ENCODE measurements at places on chromosomes 7 and 10.

GRCh38 chr7:32079510-32079909 lies 9.3 kb upstream of the PDE1C start:
- no peak for DNase-seq

DNA sequence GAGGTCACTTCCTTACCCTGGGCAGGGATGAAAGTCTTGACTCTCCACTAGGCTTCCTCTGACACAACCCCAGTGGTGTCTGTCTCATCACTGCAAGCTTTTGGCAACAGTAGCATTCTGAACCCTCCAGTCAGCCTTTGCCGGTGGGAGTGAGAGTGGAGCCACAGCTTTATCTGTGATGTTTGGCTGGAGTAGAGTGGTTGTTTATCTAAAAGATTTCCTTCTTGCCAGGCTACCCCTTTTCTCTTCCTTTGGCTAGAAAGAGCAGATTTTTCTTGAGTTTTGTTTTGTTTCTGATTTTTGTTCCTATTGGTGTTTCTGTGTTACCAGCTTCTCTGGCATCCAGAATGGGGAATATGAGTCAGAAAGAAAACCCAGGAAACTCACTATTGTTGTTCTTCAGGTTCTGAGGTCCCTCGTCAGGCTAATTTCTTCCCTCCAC lies 98.9 kb upstream of the KIF5B start:
- DNase-seq, result no peak

GRCh38 chr7:102389810-102390209 lies 6.4 kb upstream of the PRKRIP1 start:
- no peak for DNase-seq

DNA sequence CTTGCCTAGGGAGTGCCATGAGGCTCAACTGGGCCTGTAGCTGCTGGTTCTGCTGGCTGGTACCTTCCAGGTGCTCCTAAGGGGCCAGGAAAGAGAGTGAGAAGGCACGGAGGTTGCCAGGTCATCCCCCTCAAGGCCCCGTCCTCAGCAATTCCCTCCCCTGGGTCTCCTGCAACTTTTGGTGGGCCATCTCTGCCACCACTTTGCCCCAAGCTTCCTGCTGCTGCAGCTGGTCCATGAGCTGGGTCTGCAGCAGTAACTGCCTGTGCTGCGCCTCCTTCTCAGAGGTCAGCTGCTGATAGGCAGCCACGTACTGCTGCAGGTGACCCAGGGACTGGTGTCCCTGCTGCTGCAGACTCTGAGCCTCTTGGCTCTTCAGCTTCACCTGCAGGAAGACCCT lies 17.3 kb upstream of the MTPAP start:
- no peak for DNase-seq

GRCh38 chr7:116912269-116912909 lies 40.9 kb upstream of the ST7 start:
- DNase-seq, result no peak

GRCh38 chr7:100607111-100607510 lies 4.9 kb downstream of the PCOLCE start:
- DNase-seq, result no peak

- DNase-seq, result no peak
Measured at GRCh38 chr7:35658606-35659201, 36.2 kb downstream of the HERPUD2 start.

DNA sequence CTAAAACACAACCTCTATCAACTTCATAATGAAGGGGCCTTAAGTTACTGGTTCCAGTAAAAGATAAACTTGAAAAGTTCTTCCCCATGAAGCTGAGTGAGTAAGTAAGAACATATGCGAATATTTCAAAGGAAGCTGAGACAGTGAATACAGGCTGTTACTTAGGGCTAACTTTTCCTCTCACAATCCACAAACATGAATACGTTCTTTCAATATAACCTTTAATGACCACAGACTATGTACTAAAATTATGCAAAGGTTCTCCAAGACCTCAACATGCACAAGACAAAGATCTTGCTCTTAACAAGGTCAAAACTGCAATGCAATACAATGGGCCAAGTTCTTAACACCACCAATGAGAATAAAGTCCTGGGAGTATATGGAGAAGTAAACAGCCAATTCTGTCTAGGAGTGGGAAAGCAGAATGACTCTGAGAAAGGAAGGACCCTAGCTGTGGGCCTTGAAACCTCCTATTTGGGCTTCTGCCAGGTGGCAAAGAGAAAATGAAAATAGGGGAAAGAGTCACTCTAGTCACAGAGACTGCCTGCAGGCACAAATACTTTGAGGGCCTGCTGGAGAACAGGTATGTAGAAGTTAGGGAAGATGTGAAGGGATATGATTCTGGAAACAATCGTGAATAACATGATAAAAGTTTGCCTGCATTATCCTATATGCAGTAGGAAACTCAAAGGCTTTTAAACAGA lies 43.7 kb downstream of the OSBPL3 start:
- DNase-seq, result no peak

- DNase-seq, result no peak
Measured at GRCh38 chr7:2248984-2249694, 7.1 kb downstream of the NUDT1 start.

GRCh38 chr7:110856704-110857103 lies 234.2 kb upstream of the LRRN3 start:
- DNase-seq, result no peak

DNA sequence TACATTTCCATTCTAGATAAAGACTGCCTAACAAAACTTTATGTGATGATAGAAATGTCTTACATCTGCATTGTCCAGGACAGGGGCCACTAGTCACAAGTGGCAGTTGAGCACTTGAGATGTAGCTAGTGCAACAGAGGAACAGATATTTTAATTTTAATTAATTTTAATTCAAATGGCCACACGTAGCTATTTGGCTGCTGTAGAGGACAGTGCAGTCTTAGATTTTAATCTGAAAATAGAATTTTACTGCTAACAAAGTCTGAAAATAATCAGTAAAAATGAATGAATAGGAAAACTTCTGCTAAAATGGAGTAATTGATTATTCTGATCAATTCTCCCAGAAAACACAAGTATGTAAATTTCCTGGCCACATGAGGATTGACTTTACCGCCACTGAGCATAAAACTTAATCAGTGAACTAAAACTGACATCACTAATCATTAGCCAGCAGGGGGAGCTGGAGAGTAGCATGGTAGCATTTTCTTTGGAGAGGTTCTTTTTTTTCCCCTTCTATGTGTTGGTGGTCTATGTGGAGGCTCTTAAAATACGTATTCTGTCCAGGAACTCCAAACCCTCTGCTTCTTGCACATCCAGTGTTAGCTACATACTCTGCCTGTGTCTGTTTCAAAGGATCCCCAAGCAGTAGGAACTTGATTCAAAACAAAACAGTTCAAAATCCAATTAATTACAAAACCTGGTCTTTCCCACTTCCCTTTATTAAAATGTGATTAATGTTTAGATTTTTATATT lies 52.1 kb downstream of the TSPAN12 start:
- peak; percentile 8 for DNase-seq

- DNase-seq, result no peak
Measured at GRCh38 chr10:58704671-58705141, 192.0 kb downstream of the BICC1 start.

- no peak for DNase-seq
Measured at GRCh38 chr10:91042069-91042468, 121.2 kb upstream of the ANKRD1 start.

DNA sequence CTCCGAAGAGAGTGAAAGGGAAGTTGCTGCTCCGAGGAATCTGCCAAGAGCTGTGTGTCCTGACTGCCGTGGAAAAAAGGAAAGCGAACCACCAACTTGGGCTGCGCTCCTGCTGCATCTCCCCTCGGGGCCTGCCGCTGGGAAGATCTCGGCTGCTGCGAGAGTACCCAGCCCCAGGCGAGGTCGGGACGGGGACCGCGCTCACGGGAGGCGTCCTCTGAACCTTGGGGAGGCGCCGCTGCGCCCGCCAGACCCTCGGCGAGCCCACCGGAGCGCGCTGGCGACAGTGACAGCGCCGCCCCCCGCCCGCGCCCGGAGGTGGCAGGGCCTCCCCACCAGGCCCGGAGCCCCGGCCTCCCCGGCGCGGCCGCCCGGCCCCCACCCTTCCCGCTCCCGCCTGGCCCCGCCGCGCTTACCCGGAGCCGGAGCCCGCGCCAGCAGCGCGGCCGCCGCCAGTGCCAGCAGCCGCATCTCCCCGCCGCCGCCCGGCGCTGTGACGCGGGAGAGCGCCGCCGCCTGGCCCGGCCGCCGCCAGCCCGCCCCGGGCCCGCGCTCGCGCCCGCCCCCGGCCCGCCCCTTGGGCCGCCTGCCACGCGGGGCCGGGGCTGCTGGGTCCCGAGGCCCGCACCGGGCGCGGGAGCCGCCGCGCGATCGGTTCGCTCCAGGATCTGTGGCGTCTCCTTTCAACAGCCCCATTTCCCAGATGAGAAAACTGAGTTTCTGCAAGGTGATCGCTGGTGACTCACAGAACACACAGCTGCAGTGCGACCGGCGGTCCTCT lies at the start of gene VSTM4:
VSTM4 (minus strand) TSS at position 508 of the 781 bp plus-strand sequence; CDS start at position 471, 37 bp downstream.
- DNase-seq, result no peak

- DNase-seq, result no peak
Measured at GRCh38 chr7:156039971-156040677, 227.9 kb upstream of the SHH start.

DNA sequence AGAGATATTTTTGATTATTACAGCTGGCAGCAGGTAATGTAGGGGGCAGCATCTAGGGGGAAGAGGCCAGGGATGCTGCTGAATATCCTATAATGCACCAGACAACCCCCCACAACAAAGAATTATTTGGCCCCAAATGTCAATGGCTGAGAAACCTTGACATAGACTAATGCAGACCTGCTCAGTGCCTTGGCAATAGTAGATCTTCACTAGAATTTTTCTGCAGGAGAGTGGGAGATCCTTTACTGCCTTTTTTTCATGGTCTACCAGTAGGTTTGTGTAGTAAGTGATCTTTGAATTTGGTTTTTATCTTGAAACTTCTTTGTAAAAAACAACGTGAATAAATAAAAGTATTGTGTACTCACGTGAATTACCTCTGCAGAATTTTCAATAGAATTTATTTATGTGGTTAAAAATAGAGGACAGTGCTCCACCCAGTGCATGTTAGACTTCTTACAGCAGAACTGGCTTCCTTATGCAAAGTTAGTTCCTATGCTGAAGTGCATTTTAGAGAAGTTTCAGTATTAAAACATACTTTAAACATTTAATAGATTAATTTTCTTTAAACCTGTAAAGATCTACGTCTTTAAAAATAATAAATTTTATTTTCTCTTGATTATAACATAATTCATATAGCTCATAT lies 199.6 kb upstream of the HDAC9 start:
- DNase-seq, result no peak

DNA sequence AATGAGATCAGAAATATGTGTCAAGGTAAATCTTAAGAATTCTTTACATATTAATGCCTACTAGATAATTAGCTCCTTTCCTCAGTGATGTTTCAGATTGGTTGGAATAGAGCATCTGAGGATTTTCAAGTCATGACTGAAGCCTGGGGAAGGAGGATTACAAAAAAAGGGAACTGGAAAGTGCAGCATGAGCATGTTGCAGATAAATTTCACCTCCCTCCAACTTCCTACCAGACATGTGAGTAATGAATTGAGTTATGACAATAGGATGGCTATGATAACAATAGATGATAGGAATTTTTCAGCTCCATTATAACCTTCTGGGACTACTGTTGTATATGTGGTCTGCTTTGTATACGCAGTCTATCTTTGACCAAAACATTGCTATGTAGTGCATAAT lies 104.2 kb upstream of the RAB18 start:
- no peak for DNase-seq

DNA sequence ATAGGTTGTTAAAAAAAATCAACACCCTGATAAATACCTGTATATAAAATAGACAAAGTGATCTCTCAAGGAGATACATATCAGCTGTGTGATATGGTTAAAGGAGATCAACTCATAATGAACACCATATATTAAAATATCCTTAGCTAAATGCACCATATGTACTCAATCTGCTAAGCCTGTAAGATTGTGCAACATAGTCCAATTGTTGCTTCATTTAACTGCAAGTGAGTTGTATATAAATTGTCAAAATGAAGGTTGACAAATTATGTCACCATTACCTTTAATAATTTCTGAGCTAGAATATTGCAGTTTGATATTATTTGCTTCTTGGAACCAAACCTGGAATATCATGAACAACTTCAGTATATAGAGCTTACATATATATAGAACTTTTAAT lies 283.7 kb downstream of the MALRD1 start:
- no peak for DNase-seq

- no peak for DNase-seq
Measured at GRCh38 chr7:157930926-157931466, 594.2 kb downstream of the DNAJB6 start.

GRCh38 chr10:77463967-77464745 lies 173.5 kb downstream of the KCNMA1 start:
- DNase-seq, result no peak

DNA sequence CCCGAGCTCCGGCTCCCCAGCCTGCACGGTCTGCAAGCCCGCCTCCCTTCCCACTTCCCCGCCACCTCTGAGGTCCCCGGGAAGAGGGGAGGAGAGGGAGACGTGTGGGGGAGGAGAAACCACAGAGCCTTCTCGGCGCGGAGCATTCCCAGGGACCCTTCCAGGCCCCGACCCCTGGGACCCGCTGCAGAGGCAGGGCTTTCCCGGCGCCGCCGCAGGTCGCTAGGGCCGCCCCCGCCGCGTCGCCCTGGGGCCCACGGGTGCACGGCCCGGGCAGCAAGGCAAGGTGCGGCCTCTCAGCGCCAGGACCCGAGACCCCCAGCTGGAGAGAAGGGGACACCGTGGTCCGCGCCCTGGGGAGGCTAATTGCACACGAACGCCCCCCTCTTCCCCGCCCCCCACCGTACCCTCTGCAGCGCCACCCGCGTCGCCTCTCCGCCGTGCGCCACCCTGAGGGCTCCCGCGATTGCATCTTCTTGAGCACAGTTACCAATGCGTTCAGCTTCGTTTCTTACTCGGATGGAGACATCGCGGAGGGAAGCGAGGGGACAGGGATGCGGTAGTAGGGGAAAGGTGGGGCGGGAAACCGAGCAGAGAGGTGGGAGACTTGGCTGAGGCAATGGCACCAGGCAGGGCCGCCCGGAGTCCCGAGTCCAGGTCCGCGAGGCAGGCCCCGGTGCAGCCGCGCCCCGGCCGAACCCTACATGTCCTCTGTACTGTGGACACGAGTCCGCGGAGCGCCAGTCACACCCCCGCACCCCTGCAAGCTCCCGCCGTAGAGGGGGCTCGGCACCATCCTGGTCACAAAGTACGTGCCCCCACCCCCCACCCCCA lies 28.9 kb downstream of the SKIDA1 start:
- DNase-seq, result no peak

- no peak for DNase-seq
Measured at GRCh38 chr10:108060246-108060645, 895.7 kb upstream of the SORCS1 start.

DNA sequence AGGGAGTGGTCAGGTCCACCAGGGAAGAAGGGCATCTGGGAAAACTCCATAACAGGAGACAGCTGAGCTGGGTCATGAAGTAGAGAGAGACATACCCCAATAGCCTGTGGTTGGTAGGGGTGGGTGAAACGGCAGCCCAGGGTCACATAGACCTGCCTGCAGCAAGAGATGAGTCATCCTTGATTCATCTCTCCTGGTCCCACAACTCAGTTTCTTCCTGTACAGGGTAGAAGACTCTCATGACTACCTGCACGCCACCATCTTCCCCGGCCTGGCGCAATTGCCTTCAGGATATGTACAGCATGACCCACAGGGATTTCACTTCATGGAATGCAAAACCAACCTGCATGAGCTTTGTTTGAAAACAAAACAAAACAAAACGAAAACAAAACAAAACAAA lies 45.1 kb upstream of the ADAM12 start:
- DNase-seq, result no peak
